Vagina (tissue), 2 donors: ENCODE measurements at places on chromosomes 13 and 19. TPM values are rescaled to one million over a fixed set of nuclear protein-coding genes. Genes with fewer than 3 reads are reported as not detected.
A peak's percentile ranks its signal among the peaks of the same experiment; 100 is the strongest.

AMER2 gene
- not detected for total RNA-seq

DNA sequence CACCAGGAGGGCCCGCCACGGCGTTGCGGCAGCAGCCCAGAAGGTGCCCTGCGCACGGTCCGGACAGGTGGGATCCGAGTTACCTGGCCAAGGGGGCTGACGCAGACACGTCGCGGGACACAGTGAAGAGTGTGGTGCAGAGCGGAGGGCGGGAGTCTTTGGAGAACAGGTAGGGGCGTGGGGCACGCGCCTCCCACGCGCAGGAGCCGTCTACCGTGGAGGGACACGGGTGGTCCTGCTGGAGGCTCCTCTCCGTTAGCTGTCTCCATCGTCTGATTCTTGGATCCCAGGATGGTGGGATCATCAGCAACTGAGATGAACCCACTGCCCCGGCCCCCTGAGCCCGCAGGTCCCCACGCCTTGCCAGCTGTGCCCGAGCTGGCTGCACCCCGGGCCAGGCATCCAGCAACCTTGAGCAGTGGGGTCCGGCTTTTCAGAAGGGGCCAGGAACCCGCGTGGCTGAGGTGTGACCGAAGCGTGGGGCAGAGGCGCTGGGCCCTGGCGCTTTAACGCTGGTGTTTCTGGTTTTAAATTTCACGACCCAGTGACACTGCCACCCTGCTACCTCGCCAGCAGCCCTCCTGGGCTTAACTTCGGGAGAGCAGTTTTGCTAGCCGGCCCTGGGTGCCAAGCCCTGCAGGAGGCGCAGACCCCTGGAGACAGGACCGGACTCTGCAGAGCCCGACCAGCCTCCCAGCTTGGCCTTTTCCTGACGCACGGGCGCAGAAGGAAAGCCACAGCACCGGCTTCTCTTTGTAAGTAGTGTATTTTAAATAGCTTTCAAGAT lies 7.3 kb downstream of the FGF22 start:
- no peak overlapping the region for H3K27ac ChIP-seq
- no peak for DNase-seq
- no peaks in the 10 kb centered on the region for H3K36me3 ChIP-seq
- no peaks in the 10 kb centered on the region for H3K27me3 ChIP-seq
- H3K4me3 ChIP-seq, result no peak overlapping the region

- H3K36me3 ChIP-seq, result no peaks in the 10 kb centered on the region
- H3K27me3 ChIP-seq, result no peaks in the 10 kb centered on the region
- H3K27ac ChIP-seq, result no peak overlapping the region
- H3K4me3 ChIP-seq, result no peak overlapping the region
- DNase-seq, result no peak
Measured at GRCh38 chr13:102392481-102393209, 9.2 kb downstream of the FGF14 start.

GRCh38 chr13:39779337-39780265 lies 124.1 kb downstream of the COG6 start:
- no peak overlapping the region for H3K27ac ChIP-seq
- no peak for DNase-seq
- H3K4me1 ChIP-seq, result no peaks in the 10 kb centered on the region
- H3K36me3 ChIP-seq, result no peaks in the 10 kb centered on the region
- no peaks in the 10 kb centered on the region for H3K27me3 ChIP-seq

PBX4 gene
- 5.2 TPM for total RNA-seq

GRCh38 chr19:58279042-58279924 lies 528 bp downstream of the ZNF8 start:
- H3K4me3 ChIP-seq, result peak overlapping the region; percentile 69
- DNase-seq, result no peak
- peak overlapping the region; percentile 92 for H3K27ac ChIP-seq
- H3K36me3 ChIP-seq, result peaks cover 26% of the 10 kb centered on the region
- H3K27me3 ChIP-seq, result no peaks in the 10 kb centered on the region
- H3K4me1 ChIP-seq, result peaks cover 30% of the 10 kb centered on the region

- DNase-seq, result no peak
- H3K4me3 ChIP-seq, result peak overlapping the region; percentile 17
- peaks cover 5% of the 10 kb centered on the region for H3K4me1 ChIP-seq
- no peaks in the 10 kb centered on the region for H3K27me3 ChIP-seq
- no peaks in the 10 kb centered on the region for H3K36me3 ChIP-seq
Measured at GRCh38 chr13:40777166-40777808, 6.3 kb upstream of the MRPS31 start.

GRCh38 chr13:77749344-77749880 lies 51.9 kb downstream of the SLAIN1 start:
- no peak for DNase-seq
- H3K4me3 ChIP-seq, result no peak overlapping the region
- H3K36me3 ChIP-seq, result no peaks in the 10 kb centered on the region
- no peaks in the 10 kb centered on the region for H3K27me3 ChIP-seq
